IPS DF 19.7 (cell line): ENCODE measurements at places on chromosomes 6 and 20.

- no peak for DNase-seq
Measured at GRCh38 chr6:12818324-12818723, 101.8 kb downstream of the PHACTR1 start.

GRCh38 chr20:56653211-56653610 is 24.1 kb downstream of the TFAP2C start:
- DNase-seq, result no peak

DNA sequence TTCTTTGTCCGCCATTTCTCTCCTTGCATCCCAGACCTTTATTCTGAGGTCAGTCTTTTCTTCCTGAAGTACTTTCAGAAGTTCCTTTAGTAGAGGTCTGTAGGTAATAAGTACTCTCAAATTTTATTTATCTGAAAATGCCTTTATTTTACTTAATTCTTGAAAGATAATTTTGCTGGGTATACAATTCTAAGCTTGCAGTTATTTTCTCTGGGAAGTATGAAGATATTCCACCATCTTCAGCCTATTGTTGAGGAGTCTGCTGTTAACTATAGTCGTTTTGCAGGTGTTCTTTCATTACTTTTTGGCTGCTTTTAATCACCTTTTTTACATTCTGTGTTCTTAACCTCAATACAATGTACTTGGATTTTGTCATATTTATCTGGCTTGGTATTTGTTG is 13.5 kb upstream of the FNDC1 start:
- DNase-seq, result no peak

DNA sequence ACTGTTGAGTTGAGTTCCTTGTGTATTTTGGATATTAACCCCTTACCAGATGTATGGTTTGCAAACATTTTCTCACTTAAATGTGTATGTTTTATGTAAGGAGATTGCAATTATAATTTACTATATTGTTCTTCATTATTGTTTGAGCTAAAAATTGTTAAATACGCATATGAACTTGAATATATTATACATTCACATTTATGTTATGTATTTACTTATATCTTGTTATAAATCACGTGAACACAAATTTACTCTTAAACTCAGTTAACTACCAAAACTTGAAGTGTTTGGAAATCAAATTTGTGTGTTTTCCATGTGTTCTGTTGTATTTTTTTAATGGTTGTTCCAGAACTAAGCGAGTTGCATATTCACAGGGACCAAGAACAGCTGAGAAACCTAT is 18.3 kb downstream of the CDC40 start:
- DNase-seq, result no peak

DNA sequence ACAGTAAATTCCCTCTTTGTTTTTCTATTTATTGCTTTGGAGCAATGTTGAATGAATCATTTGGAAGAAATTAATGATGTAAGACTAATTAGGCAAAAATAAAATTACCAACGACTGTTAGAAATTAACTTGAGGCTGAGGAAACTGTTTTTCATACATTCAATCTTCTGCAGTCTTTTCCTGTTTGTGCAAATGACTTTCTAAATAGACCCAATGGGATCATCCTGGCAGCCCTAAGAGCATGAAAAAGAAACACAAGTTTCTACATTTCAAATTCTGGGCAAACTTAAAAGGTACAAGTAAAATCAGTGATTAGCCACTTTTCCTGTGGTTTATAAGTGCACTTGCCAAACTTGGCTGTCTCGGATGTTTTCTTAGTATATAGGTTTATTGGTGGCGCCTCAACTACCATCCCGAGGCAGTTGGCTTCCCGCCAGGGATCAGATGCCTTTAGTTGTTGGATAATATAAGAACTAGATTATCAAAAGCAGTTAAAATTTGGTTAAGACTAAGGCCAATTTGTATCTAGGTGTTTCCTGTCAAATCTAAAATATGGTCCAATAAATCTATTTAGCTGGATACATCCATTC is 181.2 kb downstream of the ISM1 start:
- no peak for DNase-seq

- peak; percentile 42 for DNase-seq
Measured at GRCh38 chr20:62571669-62572344, 70.5 kb upstream of the SLCO4A1 start.

- DNase-seq, result no peak
Measured at GRCh38 chr20:4453359-4453758, 268.4 kb upstream of the PRND start.

GRCh38 chr20:6765469-6766058 is 1.9 kb upstream of the BMP2 start:
- no peak for DNase-seq

DNA sequence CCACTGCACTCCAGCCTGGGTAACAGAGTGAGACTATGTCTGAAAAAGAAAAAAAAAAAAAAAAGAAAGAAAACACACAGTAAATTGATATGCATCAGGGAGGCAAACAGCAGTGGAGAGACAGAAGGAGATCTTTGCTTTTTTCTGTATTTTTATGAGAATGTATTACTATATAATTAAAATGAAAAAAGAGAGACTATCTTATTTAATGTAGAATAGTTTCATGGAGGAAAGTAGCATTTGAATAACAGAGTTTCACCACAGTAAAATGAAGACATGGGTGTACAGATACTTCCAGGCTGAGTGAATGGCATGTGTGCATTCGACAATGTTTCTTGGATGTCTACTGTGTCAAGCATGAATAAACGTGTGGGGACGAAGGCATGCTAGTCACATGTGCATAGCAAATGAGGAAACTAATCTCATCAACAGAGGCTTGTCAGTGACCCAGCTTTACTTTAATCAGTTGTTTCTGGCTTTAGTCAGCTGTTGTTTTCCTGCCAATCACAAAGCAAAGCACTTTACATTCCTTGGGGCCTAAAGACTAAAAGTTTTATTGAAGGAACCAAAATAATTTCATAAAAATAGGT is 55.5 kb upstream of the ARMH2 start:
- no peak for DNase-seq

DNA sequence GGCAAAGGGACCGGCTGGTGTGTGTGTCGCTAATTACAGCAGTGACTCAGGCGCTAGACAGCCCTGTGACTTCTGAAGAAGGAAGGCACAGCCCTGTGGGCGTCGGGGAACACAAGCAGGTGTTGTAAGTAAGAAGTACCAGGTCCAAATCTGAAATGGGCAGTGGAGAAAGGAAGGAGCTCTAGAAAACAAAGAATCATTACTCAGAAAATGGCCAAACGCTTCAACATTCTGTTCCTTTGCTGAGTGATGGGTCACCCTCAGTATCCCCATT is 106.8 kb downstream of the PXDC1 start:
- DNase-seq, result no peak

GRCh38 chr6:55379471-55379870 is 52.2 kb downstream of the GFRAL start:
- DNase-seq, result no peak

GRCh38 chr20:36585410-36586125 is 12.2 kb downstream of the TGIF2 start:
- peak; percentile 90 for DNase-seq

- no peak for DNase-seq
Measured at GRCh38 chr20:21126581-21126870, 644 bp downstream of the KIZ start.

DNA sequence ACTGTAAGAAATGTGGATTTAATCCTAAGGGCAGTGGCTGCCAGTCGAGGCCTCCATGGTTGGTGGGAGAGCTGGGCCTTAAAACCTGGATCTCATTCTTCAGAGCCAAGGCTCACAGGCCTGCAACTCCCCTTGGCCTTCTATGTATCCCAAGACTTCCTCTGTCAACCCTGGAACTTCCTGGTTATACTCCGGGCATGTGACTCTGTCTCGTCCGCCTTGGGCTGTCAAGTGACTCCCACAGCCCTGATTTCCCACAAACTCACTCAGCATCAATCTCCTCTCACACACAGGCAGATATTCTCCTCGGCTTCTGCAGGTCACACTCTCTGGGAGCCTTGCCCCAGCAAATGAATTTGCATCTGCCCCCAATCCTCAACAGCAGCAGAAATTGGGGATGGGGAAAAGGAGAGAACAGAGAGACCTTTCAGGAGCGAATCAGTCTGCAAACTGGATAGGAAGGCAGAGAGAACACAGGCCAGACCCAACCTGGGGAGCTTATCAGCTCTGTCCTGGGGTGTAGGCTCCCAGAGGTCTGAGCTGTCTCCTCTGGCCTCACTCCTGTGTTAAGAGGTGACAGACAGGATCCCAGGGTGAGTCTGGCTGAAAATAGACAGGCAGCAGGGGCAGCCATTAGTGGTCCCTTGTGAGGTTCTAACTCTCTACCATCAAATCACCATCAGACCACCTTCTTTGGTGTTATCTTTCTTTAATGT is 30.4 kb upstream of the PREX1 start:
- DNase-seq, result no peak

DNA sequence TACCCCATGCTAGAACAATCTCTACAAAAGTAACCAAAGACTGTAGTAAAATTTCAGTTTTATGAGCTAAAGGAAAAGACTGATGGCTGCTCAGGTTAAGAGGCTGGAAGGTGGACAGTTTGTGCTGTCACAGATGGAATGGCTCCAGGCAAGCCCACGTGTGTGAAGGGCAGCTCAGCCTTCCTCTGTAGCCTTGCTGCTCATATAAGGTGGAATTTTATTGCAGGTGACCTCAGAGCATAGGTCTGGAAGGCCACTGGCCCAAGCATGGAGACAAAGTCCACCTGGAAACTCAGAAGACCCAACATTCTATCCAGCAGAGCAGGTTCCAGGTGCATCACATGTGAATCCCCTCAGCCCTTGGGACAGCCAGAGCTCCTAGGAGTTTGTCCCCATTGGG is 53.6 kb downstream of the KAT14 start:
- DNase-seq, result no peak

DNA sequence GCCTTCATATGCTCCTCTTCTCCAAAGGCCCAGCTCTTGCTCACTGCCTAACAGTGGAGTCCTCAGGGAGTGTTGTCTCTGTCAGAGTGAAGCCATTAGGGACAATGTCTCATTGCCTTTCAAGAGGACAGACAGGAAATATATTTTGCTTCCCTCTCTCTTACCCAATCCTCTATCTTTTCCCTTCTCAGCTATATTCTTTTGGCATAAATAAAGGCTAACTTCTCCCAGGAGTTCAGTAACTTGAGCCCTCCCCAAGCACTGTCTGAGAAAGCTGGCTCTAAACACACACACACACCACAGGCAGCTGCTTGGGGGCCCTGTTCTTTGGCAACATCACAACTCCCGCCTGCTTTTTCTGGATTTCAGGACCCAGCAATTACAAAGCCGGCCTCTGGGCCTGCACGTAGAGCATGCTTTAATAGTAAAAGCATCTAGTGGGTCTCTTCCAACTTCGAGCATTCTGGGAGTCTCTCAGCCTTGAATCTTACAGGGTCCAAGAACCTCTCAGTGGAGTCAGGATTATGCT is 34.7 kb upstream of the LAMA4 start:
- no peak for DNase-seq

DNA sequence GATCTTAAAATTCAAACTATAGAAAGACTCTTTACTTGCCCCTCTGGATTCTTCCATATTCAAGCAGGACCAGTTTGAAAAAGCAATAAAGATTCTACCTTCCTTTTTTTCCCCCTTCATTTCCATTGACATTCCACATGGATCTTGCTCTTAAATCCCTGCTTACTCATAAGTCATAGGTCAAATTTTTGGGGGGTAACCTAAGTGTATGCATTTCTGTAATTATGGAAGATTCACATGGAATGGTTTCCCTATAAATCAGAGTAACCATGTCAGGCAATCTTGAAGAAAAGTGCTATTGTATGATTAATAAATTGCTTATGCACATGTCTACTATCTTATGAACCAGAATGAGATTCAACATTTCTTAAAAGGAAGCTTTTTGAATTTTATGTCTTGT is 551.0 kb downstream of the HAO1 start:
- DNase-seq, result no peak
